ENCODE measurements at places on chromosomes 7 and 10. TPM values are rescaled to one million over a fixed set of nuclear protein-coding genes. Genes with fewer than 3 reads are reported as not detected.
A peak's percentile ranks its signal among the peaks of the same experiment; 100 is the strongest.

DNA sequence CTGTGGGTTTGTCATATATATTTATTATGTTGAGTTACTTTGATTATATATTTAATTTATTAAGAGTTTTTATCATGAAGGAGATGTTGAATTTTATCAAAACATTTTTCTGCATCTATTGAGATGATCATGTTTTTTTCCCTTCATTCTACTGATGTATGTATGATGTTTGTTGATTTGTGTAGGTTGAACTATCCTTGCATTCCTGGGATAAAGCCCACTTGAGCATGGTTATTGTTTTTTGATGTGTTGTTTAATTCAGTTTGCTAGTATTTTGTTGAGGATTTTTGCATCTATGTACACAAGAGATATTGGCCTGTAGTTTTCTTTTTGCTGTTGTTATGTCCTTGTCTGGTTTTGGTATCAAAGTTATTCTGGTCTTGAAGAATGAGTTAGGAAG is 31.1 kb downstream of the SCART1 start:
- H3K27ac ChIP-seq = no peak overlapping the region
- no peak for DNase-seq
- H3K4me1 ChIP-seq = peaks cover 4% of the 10 kb centered on the region
- no peak overlapping the region for H3K4me3 ChIP-seq
- H3K36me3 ChIP-seq = peaks cover 12% of the 10 kb centered on the region

DNA sequence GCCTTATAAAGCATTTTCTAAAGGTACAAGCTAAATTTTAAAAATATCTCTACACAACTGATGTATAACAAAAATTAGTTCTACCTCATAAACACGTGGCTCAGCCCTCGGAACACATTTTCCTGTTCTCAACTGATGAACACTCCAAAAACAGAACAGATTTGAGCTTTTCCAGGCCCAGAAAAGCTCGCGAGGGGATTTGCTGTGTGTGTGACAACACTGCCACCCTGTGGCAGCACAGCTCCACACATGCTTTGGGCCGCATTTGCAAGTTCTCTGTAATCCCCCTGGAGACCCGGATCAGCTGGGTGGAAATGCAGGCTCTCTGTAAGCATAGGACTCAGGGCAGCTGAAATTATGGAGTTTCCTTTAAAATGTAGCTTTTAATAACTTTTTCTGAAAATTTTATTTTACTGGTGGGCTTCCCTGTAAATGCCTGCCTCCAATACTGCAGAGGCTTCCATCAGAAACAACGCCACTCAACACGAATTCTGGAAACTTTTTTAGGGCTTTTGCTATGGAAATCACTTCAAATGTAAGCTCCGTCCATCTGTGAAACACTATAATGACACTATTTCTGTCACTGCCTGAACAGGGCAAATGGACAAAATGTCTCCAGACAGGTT is 155.5 kb downstream of the COBL start:
- no peaks in the 10 kb centered on the region for H3K36me3 ChIP-seq
- H3K4me1 ChIP-seq = peaks cover 6% of the 10 kb centered on the region
- H3K27me3 ChIP-seq = peaks cover 11% of the 10 kb centered on the region

DNA sequence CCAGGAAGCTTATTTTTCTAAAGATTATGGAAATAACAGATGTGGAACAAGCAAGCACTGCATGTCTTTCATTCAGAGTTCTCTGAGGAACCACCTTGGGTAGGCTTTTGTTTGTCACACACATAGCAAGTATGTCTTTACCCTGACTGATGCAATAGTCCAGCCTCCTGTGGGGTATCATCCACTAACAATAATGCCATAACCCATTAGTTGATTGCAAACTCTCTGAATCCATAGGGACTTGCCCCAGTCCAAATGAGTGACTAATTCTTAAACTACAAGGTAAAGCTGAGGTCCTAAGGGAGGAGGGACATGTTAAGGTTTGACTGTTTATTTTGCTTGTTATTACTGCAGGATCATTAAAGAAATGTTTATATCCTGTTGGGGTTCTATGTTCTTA is 151.4 kb upstream of the PRPS1L1 start:
- H3K4me1 ChIP-seq = peaks cover 5% of the 10 kb centered on the region
- no peaks in the 10 kb centered on the region for H3K36me3 ChIP-seq
- DNase-seq = no peak
- H3K27me3 ChIP-seq = peaks cover 2% of the 10 kb centered on the region

DNA sequence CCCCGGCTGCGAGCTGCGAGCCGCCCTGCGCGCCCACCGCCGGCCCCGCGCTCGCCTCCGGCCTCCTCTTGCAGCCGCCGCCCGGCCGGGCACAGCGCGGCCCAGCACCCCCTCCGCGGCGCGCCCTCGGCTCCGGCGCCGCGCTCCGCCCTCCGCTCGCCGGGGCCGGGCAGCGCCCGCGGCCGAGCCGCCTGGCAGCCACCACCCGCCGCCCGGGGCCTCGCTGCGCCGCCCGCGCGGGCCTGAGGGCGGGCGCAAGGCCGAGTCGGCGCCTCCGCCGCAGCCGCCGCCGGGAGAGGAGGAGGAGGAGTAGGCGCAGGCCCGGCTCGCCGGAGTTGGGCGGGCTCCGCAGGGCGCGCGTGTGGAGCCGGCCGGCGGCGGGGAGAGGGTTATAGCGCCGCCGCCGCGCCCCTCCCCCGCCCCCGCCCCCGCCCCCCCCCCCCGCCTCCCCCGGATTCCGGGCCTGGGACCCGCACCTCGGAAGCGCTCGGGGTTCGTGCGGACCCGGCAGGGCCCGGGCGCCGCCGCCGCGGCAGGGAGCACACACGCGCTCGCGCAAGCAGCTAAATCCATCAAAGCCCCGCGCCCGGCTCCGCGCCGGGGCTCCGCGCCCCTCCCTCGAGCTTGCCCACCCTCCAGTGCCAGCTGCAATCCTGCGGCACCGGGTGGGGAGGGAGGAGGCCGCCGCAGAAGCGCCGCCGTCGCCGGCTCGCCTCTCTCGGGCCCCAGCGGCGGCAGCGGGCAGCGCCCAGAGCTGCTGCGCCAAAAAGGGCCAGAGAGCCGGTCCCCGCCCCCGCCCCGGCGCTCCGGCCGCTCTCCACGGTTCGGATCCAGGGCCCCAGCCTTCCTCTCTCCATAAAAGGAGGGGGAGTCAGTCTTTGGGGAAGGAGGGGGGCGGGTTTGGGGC is at the start of gene PDGFA:
TSS of gene PDGFA (minus strand) at position 363 of the 907 bp plus-strand sequence. CDS start 845 bp downstream, outside the sequence.
- H3K4me1 ChIP-seq = peaks cover 10% of the 10 kb centered on the region
- H3K27me3 ChIP-seq = peaks cover 35% of the 10 kb centered on the region
- peak within 1 kb of the TSS; percentile 63 for H3K27ac ChIP-seq
- peak within 1 kb of the TSS; percentile 81 for H3K4me3 ChIP-seq
- peak; percentile 27 for DNase-seq

DNA sequence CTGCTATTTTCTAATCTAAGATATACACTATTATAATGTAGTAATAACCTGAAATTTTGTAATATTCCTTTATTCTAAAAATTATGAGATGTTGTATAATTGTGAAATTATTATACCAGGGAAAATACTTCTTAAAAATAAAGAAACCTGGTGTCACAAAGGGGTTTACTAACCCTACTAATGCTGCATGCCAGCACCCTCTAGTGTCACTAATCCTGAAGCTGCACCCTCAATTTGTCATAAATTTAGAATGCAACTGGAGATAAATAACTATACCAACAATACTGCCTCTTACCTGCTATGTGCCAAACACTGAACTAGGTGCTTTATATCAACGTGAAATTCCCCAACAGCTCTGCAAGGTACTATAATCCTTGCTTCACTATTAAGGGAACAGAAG is 30.8 kb downstream of the TM9SF3 start:
- H3K27me3 ChIP-seq = no peaks in the 10 kb centered on the region
- H3K4me3 ChIP-seq = no peak overlapping the region
- DNase-seq = no peak
- H3K27ac ChIP-seq = no peak overlapping the region

GRCh38 chr7:67743501-67743900 is 746.9 kb downstream of the TYW1 start:
- no peak overlapping the region for H3K4me3 ChIP-seq
- H3K27me3 ChIP-seq = no peaks in the 10 kb centered on the region
- no peak overlapping the region for H3K27ac ChIP-seq

- no peaks in the 10 kb centered on the region for H3K27me3 ChIP-seq
- H3K4me3 ChIP-seq = no peak overlapping the region
- DNase-seq = no peak
- no peaks in the 10 kb centered on the region for H3K4me1 ChIP-seq
- H3K36me3 ChIP-seq = no peaks in the 10 kb centered on the region
These were observed 228.8 kb upstream of the TMEM229A start for GRCh38 chr7:124261710-124262109.

DNA sequence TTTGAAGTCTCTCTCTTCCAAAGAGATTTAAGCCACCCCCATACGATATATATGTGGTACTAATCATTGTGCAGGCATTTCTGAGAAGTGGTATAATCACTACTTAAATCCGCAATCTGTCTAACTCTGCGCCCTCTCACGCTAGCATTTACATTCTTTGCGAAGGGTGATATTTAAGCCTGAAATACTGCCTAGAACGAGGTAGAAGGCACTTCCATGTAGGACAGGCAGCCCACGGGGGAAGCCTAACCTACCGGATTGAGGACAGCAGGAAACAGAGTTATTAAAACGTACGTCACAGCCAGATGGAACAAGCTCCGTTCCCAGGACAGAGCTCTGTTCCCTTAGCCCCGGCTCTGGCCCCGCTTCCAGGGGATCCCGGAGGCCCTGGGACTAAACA is 59.3 kb upstream of the ECHDC3 start:
- no peak overlapping the region for H3K27ac ChIP-seq
- H3K4me1 ChIP-seq = peaks cover 37% of the 10 kb centered on the region
- H3K36me3 ChIP-seq = no peaks in the 10 kb centered on the region
- DNase-seq = no peak
- no peak overlapping the region for H3K4me3 ChIP-seq

DNA sequence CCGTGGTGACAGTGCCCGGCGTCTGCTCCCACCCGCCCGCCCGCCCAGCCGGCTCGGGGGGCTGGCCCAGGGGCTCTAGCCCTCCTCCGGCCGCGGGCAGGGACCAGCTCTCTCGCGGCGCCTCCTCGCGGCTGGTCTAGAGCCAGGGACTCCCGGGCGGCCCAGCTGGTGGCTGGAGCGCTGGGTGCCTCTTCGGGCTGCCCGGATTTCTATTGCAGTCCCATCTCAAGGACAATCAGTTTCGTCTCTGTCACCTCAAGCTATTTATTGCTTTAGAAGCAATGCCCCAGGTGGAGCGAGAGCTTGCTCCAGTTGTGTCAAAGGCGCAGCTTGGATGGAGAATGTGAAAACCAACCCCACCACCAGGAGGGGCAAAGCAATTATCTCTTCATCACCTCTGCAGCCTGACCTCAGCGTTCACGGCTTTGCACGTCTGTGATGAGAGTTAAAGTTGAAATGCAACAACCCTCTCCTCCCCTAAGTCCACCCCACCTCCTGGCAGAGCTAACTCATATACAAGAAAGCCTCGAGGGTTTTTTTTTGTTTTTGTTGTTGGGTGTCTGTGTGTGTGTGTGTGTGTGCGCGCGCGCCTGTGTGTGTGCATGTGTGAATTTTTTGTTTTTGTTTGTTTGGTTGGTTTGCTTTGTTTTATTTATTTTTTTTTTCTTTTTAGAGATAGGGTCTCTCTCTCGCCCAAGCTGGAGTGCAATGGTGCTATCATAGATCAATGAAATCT is at the start of gene ITGA8:
TSS of gene ITGA8 (minus strand) at position 24 of the 736 bp plus-strand sequence. CDS start 151 bp downstream, outside the sequence.
- no peak within 1 kb of the TSS for H3K4me3 ChIP-seq
- no peaks in the 10 kb centered on the region for H3K4me1 ChIP-seq
- peaks cover 34% of the 10 kb centered on the region for H3K27me3 ChIP-seq

GRCh38 chr10:12656518-12657142 is 307.3 kb downstream of the CAMK1D start:
- peaks cover 23% of the 10 kb centered on the region for H3K4me1 ChIP-seq
- no peak for DNase-seq
- no peak overlapping the region for H3K27ac ChIP-seq

- H3K27ac ChIP-seq = no peak overlapping the region
- no peak overlapping the region for H3K4me3 ChIP-seq
- H3K36me3 ChIP-seq = no peaks in the 10 kb centered on the region
- DNase-seq = no peak
- H3K27me3 ChIP-seq = peaks cover 13% of the 10 kb centered on the region
These were observed 80.2 kb upstream of the MSRB2 start for GRCh38 chr10:23015021-23015707.

GRCh38 chr10:125838802-125839575 is 15.6 kb downstream of the BCCIP start:
- H3K4me1 ChIP-seq = no peaks in the 10 kb centered on the region
- DNase-seq = no peak
- H3K27me3 ChIP-seq = no peaks in the 10 kb centered on the region
- no peak overlapping the region for H3K4me3 ChIP-seq

GRCh38 chr10:114199239-114199638 is 20.1 kb downstream of the TDRD1 start:
- H3K4me1 ChIP-seq = peaks cover 7% of the 10 kb centered on the region
- no peak overlapping the region for H3K4me3 ChIP-seq
- no peaks in the 10 kb centered on the region for H3K36me3 ChIP-seq
- peaks cover 18% of the 10 kb centered on the region for H3K27me3 ChIP-seq

DNA sequence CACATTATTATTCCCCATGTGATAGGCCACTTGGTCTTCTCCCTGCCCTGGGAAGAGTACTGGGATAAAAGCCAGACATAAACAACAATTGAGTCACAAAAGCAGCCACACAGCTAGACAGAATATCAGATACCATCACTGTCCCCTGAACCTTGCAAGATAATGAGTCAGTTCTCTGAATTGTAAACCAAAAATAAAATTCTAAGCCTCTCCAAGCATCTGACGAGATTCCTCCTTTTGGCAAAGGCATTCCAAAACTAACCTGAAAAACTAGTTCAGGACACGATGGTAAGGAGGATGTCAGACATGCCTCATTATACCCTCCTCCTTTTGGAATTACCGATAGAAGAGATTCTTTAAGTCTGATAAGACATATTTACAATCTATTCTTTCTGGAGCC is 450.7 kb downstream of the HTR7 start:
- H3K4me1 ChIP-seq = no peaks in the 10 kb centered on the region
- no peaks in the 10 kb centered on the region for H3K36me3 ChIP-seq
- H3K27ac ChIP-seq = no peak overlapping the region
- H3K4me3 ChIP-seq = no peak overlapping the region

The SFRP5 gene
- 0.74 TPM for total RNA-seq

The FAM25G gene
- total RNA-seq = not detected

The EPHA1 gene
- 2.4 TPM for total RNA-seq

The AVPI1 gene
- 3.0 TPM for total RNA-seq

The EGR2 gene
- total RNA-seq = 46.6 TPM

The BMPER gene
- total RNA-seq = not detected

The PITX3 gene
- total RNA-seq = not detected

The NPC1L1 gene
- not detected for total RNA-seq

The AOAH gene
- total RNA-seq = 10.4 TPM

The DOCK4 gene
- 0.31 TPM for total RNA-seq

The CALML5 gene
- total RNA-seq = not detected

The PPP1R17 gene
- not detected for total RNA-seq

The LBX1 gene
- total RNA-seq = not detected

The SH2D4B gene
- total RNA-seq = 0.11 TPM

The PDSS1 gene
- 18.8 TPM for total RNA-seq

All from activated CD8-positive, alpha-beta T cell treated with anti-CD3 and anti-CD28 coated beads for 36 hours (primary cell).